ENCODE measurements at places on chromosomes 5 and 9.

DNA sequence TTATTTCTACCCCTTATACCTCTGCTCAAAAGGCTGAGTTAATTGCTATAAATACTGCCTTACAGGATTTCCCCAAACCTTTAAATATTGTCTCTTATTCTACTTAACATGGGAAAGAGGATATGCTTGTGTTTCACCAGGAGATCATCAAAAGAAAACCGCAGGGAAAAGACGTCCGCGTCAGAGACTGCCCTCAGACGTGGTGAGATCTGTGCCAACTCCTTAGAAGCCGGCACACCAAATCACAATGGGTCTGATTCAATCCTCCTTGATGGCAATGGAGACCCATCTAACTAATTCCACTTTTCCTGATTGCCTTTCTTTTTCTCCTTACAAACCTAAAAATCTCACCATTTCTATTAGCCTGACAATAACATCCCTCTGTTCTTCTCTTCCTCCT lies 55.0 kb downstream of the SH3PXD2B start:
- DNase-seq: no peak

DNA sequence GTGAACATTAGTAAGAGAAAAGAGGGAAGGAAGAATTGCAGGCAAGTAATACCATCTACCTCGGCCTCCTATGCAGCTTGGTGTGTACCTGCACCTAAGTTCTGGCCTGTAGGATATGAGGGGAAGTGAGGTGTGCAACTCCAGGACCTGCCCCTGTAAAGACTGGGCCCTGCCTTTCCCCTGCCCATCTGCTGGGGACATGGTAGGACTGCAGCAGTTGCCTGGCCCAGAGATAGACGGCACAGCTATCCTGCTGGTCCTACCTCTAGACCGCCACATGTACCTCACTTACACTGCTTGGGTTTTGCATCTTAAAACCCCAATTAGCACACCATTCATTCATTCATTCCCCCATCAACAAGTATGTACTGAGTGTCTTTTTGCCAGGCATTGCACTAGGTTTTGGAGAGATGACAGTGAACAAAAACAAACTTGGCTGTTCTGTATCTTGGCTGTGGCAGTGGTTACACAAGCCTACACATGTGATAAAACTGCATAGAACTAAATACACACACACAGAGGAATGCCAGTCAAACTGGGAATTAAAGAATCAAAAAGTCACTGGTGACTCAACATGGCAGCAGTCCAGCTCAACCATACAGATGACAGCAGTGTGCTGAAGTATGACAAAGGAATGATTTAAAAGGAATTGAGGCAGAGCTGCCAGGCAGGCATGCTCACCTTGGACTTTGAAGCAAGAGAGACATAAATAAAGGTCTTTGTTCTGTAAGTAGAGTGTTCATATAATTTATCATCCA lies 23.3 kb upstream of the MGAT1 start:
- no peak for DNase-seq

GRCh38 chr9:132451276-132451675 lies 41.3 kb downstream of the CFAP77 start:
- DNase-seq: no peak

DNA sequence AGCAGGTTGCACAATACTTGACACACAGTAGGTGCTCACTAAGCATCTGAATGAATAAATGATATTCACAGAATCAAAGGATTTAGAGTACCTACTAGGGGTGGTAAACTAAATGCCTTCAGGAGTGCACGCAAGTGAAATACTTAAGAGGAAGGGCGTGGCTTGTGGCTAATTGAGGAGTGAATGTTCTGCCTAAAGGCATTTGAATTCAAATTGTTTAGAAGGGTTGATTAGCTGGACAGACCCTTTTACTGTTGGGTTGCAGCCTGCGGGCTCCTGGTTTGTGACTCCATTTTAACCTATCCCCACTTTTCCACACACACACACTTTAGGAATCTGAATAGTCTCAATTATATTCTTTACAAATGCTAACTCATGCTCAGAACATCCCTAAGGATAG lies 63.1 kb downstream of the PPP2R2B start:
- DNase-seq: no peak

- no peak for DNase-seq
These were observed 38.5 kb upstream of the STX17 start for GRCh38 chr9:99867968-99868367.

GRCh38 chr5:37767251-37767650 lies 72.6 kb downstream of the GDNF start:
- DNase-seq: no peak

DNA sequence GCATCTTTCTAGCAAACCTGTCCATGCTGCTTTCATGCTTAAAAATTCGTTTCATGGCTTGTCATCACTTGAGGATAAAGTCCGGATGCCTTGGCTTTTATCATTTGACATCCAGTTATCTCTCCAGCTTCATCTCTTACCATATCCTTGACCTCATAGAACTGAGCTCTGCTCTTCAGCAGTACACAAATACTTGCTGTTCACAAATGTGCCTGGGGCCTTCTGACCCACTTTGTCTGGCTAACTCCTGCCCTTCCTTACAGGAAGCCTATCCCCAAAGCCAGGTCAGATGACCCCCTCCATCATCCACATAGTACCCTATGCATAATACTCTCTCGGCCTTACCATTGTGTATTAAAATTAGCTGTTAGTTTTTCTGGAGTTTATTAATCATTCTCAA lies 249.1 kb downstream of the SAXO1 start:
- DNase-seq: no peak

DNA sequence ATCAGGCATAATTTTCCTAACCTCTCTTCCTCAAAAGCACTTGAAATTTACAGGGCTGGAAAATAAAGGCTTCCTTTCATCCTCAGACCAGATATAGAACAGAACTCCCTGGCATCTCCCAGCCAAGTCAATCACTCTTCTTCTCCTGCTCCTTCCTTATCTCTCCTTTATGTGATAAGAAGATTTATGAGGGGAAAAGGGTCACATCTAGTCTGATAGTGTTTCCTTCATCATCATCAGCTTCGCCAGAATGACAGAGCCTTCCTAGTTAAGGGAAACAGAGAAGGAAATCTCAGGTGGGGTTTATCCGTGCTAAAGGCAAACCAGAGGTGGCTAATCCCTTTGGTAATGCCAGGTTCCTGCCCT lies 36.2 kb downstream of the LIX1 start:
- DNase-seq: no peak

DNA sequence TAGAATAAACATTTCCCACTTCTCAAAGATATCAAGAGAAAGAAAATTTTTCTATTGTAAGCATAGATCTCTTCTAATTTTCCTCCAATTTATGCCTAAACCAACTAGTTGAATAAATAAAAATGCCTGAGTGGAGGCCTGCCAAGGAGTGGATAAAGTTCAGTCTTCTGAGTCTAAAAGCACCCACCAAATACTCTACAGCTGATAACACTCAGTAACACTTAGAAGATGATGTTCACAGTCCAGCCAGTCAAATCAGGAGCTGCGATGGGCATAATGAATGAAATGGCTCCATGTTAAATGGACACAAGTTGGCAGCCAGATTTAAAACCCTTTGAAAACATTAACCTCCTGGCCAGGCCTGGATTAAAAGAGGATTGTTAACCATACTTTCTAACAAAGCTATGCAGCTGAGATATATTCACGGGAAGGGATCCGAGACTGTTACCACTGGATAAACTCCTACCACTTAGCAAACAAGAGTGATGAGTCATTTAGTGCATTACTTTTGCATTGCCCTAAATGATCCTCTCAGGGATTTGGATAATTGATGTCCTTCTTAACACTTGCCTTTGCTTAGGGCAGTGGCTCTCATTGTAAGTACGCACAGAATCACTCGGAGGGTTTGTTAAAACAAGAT lies 63.7 kb upstream of the CCDC112 start:
- DNase-seq: no peak

DNA sequence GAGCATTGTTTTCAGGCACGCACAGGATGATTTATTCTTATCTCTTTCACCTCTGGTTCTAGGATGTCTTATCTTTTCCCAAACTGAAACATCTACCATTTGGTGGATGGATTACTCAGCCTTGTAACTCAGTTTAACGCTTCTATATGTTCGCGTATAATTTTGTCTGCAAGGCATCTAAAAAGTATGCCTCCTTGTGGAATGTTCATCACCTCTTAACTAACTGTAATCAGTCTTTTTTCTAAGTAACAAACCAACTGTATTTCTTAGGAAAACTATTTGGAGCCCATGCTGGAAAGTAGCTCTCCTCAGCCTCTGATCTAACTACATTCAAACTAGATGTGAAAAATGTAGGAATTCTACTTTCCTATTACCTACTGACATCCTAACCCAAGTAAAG lies 11.5 kb upstream of the F2RL2 start:
- DNase-seq: no peak

Measured in stimulated activated CD8-positive, alpha-beta memory T cell treated with anti-CD3 and anti-CD28 coated beads, Interleukin-2, amount 100 ng/mL, for 1 hour (primary cell).